ENCODE measurements at places on chromosomes 11 and 22.

- no peak for DNase-seq
These were observed 103.5 kb upstream of the OR5AK2 start for GRCh38 chr11:56885177-56885576.

DNA sequence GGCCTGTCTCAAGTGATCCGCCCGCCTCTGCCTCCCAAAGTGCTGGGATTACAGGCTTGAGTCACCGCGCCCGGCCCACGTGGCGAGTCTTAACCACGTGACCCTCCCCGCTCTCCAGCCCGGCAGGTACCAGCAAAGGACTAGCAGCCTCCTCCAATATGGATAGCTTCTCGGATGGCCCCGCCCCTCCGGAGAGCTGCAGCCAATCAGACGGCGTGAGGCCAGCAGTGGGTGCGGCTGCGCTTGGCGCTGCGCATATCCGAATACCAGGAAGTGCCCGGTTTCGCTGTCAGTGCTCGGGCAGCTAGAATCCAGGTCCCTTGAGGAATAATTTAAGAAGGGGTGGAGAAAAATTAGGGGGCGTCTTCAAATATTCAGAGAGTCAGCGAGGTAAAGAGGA lies 14.7 kb upstream of the PISD start:
- DNase-seq = peak; percentile 93

DNA sequence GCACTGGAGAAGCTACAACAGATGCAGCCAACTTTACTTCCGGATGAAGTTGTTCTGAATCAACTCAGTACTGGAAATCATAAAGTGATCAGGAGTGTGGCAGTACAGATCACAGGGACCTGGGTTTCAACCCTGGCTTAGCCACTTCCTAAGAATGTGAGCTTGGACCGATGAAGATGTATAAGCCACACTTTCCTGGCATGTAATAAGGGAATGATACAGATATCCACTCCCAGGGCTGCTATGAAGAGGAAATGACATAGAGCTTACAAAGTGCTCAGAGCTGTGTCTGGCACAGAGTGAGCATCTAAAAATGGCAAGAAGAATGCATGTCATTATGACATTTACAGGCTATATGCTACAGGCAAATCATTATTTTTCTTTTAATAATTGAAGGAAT lies 378.7 kb downstream of the NTM start:
- DNase-seq = no peak

GRCh38 chr11:121035169-121035755 lies 11.4 kb downstream of the TBCEL start:
- no peak for DNase-seq

GRCh38 chr22:47600281-47600680 lies 837.8 kb downstream of the TBC1D22A start:
- no peak for DNase-seq

- DNase-seq = no peak
These were observed 14.5 kb downstream of the ROBO3 start for GRCh38 chr11:124879493-124880289.

DNA sequence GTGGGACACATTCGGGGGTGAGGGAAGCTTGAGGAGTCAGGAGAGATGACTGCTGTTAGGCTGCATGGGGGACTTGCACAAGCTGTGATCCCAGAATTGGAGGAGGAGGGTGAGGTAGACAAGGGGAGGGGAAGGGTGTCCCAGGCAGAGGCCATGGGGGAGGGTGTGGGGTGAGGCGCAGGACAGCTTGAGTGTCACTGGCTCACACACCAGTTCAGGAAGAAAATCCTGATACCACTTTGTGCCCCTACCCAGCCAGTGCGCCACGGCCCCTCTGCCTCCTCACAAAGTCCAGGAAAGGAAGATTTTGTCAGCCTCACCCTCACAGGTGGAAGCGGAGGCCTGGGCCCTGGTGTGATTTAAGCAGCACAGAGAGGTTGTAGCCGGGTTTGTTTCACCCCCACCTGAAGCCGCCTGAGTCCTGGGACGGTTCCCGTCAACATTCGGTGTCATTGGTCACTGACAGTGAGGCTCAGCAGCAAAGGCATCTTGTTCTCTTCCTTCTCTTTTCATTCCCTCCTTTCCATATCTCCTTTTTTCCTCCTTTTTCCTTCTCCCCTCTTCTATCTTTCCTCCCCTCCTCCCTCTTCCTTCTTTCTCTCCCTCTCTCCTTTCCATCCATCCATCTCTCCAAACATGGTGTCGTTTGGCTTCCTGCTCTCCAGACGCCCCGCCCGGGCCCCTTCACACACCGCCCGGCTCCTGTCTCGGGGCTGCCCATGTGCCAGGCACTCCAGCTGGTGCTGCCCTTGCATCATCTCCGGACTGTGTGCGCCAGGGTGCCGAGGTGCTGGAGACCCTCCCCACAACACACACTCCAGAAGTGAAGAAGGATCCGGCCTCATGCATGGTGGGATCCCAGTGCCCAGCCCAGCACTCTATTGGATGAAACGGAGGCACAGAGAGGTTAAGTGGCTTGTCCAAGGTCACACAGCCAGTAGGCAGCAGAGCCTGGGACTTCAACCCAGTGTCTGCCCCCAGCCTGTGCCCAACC lies 89.3 kb downstream of the MPPED1 start:
- no peak for DNase-seq

DNA sequence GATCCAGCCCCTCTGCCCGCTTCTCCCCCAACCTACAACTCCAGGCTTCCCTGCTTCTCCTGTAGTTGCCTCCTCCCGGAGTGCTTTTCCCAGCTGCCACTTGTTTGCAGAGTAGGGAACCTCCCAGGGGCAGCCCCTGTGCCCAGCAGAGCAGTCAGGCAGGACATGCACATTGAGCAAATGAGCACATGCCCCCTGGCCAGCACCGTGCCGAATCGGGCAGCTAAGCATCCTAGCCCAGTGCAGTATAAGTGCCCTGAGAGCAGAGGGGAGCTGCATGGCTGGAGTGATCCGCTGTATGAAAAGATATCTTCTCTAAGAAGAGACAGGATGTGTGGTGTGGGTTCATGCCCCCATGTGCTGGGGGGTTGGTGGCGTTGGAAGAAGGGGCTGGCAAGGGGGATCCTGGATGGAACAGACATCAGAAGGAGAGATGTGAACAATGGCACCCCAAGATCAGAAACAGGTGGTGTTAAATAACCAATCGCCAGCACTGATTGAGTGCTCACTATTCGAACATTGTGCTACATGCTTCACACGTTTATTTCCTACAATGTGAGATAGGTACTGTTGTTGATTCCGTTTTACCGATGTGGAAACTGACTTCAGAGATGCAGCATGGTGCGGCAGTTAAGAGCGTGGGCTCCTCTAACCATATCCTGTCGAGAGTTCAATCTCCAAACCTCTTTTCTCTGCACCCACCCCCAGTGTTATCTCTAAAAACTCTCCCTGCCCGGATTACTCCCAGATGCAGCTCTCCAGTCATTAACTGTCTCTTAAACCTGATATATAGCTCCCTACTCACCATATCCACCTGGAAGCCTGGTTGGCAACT lies 1.2 kb downstream of the AIP start:
- DNase-seq = no peak

GRCh38 chr22:29251981-29252911 lies 15.5 kb downstream of the RHBDD3 start:
- no peak for DNase-seq

DNA sequence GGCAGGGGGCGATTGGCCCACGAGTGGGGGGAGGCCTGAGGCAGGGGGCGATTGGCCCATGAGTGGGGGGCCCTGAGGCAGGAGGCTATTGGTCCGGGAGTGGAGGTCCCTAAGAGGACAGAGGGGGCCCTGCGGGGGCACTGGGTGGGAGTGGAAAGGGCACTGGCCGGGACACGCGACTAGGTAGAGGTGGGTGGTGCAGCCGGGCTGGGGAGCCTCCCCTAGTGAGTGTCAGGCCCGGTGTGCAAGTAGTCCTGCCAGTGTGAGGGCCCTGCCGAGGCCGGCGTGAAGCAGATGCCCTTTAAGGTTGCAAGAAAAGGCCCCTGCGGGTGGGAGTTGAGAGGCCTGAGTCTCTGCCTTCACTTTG lies 909 bp upstream of the BRD1 start:
- no peak for DNase-seq

- no peak for DNase-seq
These were observed 6.7 kb downstream of the CASTOR1 start for GRCh38 chr22:30282616-30283046.

DNA sequence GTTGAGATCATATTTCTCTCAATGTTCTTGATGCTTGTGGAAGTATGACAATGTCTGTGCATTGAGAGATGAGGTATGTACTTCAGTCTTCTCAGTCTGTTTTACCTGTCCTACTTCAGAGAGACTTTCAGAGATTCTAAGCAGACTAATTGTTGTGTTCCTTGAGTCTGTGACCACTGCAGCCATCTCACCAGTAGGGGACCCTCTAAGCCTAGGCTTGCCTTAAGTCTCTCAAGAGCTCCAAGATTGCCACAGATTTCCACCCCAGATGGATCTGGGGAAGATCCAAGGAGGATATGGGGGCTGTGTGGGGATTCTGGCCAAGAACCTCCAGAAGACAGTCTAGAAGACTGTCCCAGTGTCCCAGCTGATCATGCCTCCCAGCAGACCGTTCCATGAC lies 179.9 kb upstream of the PLET1 start:
- DNase-seq = no peak

GRCh38 chr11:955154-956063 lies 29.7 kb downstream of the AP2A2 start:
- no peak for DNase-seq

DNA sequence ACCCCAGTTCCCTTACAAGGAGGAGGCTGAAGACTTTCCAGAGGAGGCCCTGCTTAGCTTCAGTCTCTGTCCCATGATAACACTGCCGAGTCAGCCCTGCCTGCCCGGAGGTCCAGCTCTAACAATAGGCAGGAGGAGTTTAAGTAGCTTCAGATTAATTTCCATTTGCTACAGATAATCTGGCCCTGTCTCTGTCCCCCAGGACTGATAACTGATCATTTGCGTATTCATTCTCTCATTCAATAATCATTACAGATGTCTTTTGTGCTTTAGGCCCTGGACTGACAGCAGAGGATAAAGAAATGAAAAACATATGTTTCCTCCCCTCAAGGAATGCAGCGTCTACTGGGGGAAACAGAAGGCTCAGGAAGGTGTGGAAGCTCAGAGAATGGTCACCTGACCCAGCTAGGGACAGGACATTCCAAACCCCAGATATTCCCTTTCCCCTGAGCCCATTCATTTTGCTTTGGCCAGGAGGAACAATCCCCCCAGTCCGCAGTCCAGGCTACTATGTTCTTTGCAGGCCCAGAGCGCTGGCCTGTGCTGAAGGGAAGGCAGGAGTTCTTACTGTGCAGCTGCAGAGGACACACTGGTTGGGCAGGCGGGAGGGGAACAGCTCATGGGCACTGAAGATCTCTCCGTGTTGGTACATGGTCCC lies 20.8 kb downstream of the CHRDL2 start:
- no peak for DNase-seq

- DNase-seq = no peak
These were observed 98.7 kb downstream of the MICAL2 start for GRCh38 chr11:12209096-12209495.

DNA sequence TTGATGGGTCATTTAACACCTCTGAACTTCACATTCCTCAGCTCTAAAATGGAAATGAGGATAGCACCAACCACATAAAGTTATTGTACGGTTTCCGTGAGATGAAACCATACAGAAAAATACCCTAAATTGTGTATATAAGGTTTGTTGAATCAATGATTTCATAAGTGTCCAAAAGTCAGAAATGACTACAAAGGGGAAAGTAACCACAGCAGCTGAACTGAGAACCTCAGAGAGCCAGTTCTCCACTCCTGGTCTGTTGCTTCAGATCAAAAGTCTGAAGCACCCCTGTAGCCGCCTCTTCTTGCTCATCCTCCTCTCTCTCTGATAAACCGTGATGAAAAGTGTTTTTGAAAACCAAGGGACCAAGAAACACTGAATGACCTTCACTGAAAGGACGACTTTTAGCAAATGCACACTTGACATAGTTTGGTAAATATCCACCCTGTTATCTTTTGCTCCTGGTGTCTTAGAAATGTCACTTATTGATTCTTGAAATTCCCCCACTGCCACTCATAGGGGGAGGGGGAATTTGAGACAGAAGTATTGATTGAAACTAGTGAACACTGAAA lies 194.5 kb downstream of the NAV2 start:
- no peak for DNase-seq

DNA sequence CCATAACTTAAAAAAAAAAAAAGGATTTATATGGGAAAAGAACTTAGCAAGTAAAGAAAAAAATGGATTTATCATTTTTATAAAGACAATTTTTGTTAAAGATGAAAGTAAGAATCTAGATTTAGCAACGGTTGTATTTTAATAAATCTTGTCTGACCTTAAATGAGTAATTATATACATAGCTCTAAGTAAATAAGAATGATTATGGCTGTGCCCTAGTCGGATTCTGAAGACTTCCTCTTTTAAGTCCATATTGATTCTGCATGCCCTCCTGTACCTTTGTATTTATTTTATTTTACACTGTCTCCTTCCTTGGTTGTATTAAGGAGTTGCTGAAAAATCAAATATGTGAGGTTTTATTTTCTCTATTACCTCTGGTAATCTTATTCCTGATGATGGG lies 7.1 kb downstream of the RBX1 start:
- no peak for DNase-seq

DNA sequence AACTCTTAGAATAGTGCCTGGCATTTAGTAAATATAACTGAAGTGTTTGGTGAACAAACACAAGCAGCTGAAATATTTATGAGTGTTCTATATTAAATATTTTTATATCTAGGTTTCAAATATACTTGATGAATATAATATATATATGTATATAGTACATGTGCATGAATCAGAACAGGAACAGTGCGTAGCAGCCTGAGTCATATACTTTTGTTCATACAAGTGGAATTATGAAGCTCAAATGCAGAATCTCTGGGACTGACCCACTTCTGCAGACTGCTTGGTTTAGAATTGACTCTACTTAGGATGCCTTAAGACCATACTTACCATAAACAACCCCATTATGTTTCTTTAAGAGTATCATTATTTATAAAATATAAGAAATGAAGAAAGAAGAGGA lies 997.8 kb upstream of the RAG2 start:
- DNase-seq = no peak

GRCh38 chr11:126366064-126366822 lies 10.8 kb downstream of the ST3GAL4 start:
- DNase-seq = no peak

GRCh38 chr11:73367482-73368024 lies 8.6 kb upstream of the RELT start:
- no peak for DNase-seq

All from stimulated activated CD4-positive, alpha-beta T cell treated with anti-CD3 and anti-CD28 coated beads, Interleukin-15, amount 100 ng/mL, for 48 hours (primary cell).